Renal cortical epithelial cell (primary cell): ENCODE measurements at places on chromosomes 5 and 9. TPM values are rescaled to one million over a fixed set of nuclear protein-coding genes. Genes with fewer than 3 reads are reported as not detected.
A peak's percentile ranks its signal among the peaks of the same experiment; 100 is the strongest.

DNA sequence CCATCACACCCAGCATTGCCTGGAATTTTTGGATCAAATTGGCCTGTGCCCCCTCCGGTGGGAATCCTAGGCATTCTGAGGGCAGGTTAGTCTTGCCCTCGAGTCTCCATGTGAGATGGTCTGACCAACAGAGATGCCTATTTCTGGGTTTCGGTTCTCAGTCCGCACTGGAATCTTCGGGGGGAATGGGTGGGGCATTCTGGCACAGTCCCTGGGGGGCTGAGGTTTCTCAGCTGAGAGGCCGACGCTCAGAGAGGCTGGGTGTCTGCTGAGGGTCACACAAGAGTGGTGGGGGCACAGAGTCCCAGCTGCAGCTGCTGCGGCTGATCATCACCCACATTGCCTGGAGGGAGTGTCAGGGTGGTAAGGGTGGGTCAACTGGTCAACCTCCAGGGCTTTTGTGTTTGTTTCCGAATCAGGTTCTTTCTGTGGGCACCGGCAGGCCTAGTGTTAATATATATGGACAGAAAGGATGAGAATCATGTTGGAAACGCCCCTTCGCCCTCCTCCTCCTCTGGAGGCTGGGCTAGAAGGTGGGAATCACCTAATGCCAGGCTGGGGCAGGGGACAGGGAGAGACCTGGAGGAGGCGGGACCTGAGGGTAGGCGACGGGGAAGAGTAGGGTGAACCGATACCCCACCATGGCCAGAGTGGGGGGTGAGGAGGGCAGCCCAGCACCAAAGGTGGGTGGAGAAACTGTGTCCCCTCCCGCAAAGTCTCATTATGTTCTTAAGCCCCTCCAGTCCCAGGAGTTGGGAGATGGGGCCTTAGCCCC lies 149.5 kb upstream of the PHYKPL start:
- no peak for DNase-seq

DNA sequence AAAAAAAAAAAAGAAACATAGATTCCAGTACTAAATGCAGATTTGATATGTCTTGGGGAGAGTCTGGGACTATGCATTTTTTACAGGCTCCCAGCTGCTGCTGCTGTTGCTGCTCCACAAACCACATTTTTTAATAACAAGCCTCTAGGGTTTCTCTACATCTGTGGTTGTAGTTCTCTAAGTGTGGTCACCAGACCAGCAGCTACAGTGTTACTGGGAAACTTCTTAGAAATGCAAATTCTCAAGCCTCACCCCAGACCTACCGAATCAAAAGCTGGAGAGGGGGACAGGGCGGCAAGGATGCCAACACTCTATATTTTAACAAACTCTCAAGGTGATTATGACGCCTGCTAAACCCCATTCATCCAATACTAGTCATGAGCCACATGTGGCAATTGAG lies 293.4 kb upstream of the PTGER4 start:
- DNase-seq = peak; percentile 63

DNA sequence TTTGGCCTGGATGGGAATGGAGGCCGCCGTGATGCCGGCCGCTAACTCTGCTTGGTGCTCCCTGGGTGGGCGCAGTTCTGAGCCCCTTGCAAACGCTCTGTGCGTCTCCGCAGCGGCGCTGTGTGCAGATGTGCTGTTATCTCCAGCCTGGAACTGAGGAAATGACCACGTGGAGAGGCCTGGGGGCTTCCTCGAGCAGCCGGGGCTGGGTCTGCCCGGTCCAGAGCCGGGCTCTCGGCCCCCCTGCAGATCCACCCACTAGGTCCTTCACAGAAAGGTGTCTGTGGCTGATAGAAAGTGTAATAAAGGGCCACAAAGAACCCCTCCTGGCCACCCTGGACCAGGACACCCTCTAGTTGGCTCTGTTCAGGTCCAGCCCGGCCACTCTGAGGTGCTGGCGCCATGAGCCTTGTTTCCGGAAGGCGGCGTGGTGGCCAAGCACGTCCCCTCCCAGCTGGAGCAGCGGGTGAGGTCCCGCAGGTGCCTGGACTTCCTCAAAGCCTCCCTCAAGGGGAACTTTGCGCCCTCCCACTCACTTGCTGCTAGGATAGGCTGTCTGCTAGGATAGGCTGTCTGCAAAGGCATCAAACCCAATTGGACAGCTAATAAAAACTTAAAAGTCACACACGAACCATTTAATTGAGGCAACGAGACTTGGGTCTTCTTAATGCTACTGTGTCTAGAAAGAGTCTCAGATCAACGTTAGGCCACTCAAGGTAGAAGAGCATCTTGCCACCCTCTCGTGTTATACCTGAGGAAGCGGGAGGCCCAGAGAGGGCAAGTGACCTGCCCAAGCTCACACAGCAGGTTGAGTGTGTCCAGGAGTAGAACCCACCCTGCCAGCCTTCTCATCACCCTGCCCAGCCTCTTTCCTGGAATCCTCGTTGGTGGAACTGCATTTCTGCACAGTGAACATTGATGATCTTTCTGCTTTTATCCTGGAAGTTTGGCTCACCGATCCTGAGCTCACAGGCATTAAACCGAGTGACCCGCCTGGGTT lies 109.3 kb upstream of the FCN2 start:
- no peak for DNase-seq

GRCh38 chr5:17024686-17025180 lies 88.6 kb upstream of the MYO10 start:
- peak; percentile 46 for DNase-seq

GRCh38 chr5:110075656-110076055 lies 385.9 kb downstream of the MAN2A1 start:
- DNase-seq = no peak

DNA sequence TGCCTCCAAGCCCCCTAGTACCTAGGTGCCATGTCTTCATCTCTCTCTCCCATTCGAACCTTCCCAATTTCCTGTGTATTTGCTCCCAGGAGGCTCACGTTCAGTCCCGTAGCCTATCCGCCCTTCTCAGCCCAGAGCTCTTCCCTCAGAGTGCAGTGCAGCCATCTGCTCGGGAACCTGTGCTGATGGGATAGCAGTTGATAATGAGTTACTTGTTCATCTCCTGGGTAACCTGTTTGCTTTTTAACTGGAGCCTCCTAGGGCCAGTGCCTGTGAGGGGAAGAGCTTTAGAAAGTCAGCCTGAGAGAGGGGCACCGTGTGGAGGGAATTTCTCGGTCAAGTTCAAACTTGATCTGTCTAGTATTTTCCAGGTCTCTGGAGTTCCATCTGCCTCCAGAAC lies 229.8 kb upstream of the IL12B start:
- no peak for DNase-seq

DNA sequence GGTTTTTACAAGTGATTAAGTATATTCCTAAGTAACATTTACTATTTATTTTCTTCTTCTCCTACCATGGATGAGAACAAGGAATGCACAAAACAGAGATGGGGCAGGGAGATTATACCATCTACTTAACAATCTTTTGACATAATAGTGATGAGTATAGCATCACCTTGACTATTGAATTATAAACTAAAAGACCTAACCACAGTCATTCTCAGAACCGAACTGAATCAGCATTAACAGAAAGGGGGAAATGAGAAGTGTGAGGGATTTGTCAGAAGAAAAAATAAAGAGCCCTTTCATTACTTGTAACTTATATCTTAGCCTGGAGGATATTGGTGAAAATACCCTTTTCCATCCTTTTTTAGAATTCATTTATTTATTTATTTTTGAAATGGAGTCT lies 21.9 kb downstream of the OR2Y1 start:
- DNase-seq = no peak

DNA sequence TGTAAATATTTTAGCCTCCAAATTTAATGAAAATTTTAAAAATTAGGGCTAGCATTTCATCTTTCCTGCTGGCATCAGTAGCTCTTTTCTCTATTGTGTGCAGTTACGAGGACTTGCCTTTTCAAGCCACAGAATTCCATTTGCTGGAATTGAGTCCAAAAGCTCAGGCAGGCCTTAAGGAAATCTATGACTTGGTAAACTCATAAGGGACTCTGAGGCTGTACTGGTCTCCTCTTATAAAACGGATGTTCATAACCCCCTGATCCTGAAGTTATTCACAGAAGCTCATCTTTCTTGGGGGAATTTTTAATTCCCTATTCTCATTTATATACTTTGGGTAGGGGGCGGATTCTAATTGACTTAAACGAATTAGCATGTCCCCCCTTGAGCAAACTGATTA lies 23.4 kb downstream of the ANKRA2 start:
- no peak for DNase-seq

DNA sequence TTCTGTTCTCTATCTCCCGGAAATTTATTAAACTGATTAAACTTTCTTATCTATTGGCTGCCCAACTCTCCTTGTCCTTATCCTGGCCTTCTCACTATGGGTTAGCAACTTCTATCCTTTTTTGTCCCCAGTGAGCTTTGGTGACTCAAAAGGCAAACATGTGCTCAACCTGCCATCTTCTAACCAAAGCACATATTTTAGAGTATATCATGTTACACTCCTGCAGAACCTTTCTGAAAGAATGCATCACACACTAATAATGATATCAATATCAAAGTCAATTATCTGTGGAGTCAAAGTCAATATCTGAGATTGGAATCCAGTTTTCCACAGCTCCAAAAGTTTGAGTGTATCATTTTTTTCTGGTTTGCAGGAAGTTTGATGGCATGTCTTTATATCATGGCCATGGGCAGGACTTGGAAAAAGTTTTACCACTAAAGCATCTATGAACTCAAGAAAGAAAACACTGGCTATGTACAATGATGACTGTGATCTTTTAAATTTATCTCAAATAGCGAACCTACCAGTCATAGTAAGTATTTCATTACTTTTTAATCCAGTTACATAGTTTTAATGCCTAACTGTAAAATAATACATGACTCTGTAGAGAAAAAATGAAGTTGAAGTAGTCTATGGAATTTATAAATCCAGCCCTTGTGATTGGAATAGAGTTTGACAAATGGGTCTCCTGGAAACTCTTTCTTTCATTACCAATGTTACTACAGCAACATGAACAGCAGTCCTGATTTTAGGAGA lies 166.8 kb downstream of the DROSHA start:
- no peak for DNase-seq

The EPB41L4B gene
- 5.8 and 13.5 TPM in 2 replicates for total RNA-seq

GRCh38 chr9:26181836-26182235 lies 503.6 kb upstream of the TUSC1 start:
- DNase-seq = no peak

- no peak for DNase-seq
These were observed 6.2 kb upstream of the TNFSF8 start for GRCh38 chr9:114936581-114936980.

DNA sequence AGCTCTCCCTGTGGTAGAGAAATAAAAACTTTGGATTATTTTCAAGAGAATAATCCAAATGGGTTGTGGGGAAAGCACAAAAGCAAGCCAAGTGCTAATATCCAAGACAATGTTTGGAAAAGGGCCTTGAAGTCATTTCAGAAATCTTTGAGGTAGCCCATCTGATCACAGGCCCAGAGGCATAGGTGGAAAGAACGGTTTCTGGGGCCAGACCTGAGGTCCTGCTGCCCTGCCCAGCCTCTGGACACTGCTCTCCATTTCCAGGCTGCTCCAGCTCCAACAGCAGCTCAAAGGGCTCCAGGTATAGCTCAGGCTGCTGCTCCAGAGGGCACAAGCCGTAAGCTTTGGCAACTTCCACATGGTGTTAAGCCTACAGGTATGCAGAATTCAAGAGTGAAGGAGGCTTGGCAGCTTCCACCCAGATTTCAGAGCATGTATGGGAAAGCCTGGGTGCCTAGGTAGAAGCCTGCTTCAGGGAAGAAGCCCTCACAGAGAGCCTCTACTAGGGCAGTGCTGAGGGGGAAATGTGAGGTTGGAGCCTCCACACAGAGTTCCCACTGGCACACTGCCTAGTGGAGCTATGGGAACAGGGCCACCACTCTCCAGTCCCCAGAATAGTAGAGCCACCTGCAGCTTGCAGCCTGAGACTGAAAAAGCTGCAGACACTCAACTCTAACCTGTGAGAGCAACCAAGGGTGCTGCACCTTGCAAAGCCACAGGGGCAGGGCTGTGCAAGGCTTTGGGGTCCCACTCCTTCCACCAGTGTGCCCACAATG lies 133.1 kb downstream of the PIK3R1 start:
- DNase-seq = no peak

GRCh38 chr9:127816362-127816725 lies 13.7 kb downstream of the FPGS start:
- no peak for DNase-seq

GRCh38 chr5:60141119-60141518 lies 247.6 kb upstream of the PDE4D start:
- DNase-seq = no peak

The DNM1 gene
- total RNA-seq = 9.2 and 33.5 TPM in 2 replicates

The TMOD1 gene
- total RNA-seq = 1.6 and 6.5 TPM in 2 replicates

The TMEM171 gene
- total RNA-seq = 9.4 and 11.3 TPM in 2 replicates

The ZDHHC11B gene
- total RNA-seq = not detected in 2 replicates

The IL4 gene
- total RNA-seq = not detected in 2 replicates

DNA sequence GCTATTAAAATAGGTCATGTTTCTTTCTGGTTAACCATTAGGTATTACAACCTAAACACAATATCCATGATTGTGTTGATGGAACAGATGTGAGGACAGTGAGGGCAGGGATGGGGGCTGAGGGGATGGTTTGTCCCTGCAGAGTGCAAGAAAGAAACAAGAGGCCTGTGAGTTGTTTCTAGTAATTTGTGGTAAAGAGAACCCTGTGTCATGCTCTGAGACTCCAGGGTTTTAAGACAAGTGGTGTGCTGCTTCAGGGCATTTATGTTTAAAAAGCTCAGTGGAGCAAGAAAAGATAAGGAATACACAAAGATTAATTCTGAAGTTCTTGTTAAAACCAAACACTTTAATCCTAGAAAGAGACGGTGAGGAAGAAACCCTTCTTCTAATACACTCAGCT lies 656.5 kb downstream of the TLE1 start:
- DNase-seq = peak; percentile 73
